Kidney (tissue), 22 donors: ENCODE measurements at places on chromosomes 7 and 10. TPM values are rescaled to one million over a fixed set of nuclear protein-coding genes. Genes with fewer than 3 reads are reported as not detected.

GRCh38 chr7:92244808-92245486 is 767 bp downstream of the KRIT1 start:
- DNase-seq: no peak

- DNase-seq: no peak
Observed at GRCh38 chr10:104892879-104893617, 252.0 kb downstream of the SORCS3 start.

GRCh38 chr7:128197589-128197988 is 43.5 kb upstream of the LEP start:
- no peak for DNase-seq

GRCh38 chr7:80537091-80537490 is 25.2 kb upstream of the GNAT3 start:
- DNase-seq: no peak

DNA sequence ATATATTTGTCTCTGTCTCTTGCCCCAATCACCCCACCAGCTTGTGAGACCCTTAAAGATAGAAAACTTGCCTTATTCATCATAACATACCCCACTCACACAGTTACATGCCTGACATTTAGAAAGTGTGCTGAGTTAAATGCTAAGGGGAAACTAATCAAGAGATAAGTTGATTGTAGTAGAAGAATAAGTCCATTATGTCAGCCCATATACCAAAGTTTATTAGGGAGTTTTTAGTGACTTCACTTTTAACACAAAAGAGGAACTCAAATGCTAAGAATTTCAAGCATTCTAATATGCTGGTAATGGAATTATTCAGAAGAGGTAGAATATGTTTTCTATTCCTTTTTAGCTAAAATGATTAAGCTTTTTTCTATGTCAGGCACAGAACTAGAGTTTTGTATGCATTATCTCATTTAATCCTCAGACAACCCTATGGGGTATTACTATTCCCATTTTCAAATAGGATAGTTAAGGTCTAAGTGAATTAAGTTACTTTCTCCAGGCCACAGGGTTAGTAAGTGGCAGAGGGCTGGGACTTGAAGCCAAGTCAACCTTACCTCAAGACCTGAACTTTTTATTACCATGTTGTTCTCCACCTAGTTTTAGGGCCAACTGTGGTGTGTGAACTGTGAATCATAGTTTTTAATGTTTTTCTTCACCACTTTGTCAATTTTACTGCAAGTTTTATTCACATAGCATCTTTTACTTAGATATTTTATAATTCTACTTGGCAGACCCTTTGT is 19.6 kb downstream of the ASAH2 start:
- DNase-seq: no peak

PGAM2 gene
- 37.7 TPM for polyA plus RNA-seq

PLXNA4 gene
- polyA plus RNA-seq: 0.17 TPM

NEUROG3 gene
- not detected for polyA plus RNA-seq
